T-helper 1 cell (primary cell): ENCODE measurements at places on chromosomes 12 and 14.

DNA sequence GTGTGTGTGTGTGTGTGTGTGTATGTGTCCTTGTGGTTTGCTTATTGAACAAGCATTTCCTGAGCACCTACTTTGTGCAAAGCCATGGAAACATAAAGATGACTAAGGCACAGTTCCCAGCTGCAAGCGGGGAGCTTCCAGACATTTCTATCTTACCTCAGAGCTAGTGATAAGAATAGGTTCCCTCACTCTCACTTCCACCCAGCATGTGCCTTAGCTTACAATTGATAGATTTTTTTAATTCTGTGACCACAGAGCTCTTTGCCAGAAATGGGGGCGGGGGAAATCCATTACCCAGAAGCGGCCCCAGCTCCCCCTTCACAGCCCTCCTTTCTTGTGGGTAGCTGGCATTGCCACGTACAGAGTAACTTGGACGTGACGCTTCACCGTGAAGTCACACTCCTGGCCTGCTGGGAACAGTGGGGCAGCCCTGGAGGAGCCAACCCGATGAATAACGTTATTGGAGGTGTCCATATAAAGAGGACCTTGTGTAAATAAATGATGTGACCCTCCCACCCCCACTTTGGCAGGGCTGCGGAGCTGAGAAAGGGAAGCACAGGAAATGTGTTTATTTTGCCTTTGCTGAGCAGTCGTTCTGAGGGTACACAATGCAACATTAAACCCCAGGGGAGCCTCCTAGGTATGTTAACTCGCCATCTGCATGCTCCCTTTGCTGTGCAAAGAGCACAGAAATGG lies 238.9 kb downstream of the CHST11 start:
- DNase-seq, result peak; percentile 52

DNA sequence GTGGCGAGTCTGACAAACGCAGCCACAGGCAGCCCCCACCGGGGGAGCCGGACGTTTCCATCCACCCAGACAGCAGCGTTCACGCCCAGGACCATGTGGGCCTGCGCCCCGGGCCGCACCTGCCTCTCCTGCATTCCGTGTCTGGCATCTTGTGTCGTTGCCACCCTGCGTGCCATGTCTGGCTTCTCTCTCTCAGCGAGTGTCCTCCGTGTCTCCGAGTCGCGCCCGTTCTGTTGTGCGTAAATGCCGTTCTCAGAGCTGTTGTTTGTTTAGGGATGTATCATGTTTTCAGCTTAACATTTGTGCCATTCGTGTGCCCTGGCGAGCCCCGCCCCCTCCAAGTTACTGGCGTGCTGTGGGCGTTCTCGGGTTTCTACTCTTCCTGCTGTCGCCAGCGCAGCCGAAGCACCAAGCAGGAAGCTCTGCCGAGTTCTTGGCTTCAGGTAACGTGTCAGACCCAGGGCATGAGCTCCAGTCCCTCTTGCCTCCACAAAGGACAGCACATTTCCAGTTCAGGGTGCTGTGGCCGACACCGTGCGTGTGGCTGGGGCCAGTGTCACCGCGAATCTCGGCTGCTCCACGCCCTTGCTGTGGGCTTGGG lies 34.6 kb downstream of the NOC4L start:
- no peak for DNase-seq

- DNase-seq, result no peak
These were observed 5.1 kb downstream of the LMBR1L start for GRCh38 chr12:49105504-49106084.

DNA sequence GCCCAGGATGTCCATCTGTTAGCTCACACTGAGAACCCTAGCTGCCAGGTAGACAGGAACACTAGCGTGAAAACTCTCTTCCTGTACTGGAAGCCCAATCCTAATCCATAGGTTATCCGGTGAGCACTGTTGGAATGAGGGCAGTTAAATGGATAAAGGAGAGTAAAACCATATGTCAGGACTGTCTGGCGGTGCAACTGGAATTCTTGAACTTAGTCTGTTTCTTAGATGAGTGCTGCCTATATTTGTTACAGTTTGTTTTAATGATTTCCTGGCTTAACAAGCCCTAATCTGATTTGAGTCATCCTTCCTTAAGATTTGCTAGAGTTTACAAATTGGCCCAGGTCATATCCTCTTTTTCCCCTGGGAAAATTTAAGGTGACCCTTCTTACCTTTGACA lies 104.7 kb downstream of the ANO4 start:
- no peak for DNase-seq

GRCh38 chr12:99367181-99367580 lies 280.4 kb upstream of the GARIN6 start:
- DNase-seq, result no peak

GRCh38 chr12:50536831-50537537 lies 32.2 kb downstream of the DIP2B start:
- no peak for DNase-seq

DNA sequence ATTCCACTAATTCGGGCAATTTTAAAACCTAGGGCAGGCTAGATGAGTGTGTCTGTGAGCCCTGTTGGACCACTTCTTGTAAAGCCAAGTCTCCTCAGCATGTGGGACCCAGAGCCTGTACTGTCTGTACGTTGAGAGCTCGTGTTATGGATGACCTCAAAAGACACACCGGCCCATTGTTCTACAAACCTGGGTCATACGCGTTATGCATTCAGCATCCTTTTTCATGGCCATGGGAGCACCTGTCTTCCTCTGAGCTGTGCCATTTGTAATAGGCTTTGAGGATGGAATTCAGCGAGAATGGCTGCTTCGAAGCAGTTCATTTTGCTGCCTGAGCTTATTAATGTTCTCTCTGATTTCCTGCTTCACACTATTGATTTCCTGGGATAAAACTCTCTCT lies 15.0 kb downstream of the WSCD2 start:
- DNase-seq, result no peak

DNA sequence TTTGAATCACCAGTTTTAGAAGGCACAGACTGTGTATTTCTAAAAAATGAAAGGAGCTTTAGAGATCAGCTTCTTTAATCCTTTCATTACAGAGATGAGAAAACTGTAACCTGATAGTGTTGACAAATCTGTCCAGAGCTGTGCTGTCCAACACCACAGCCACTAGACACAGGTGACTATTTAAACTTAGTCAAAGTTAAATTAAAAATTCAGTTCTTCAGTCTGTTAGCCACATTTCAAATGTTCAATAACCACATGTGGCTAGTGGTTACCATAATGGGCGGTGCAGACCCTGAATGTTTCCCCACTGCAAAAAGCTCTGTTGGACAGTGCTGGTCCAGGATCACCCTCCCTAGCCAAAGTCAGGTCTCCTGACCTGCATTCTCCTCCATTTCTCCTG lies 21.6 kb downstream of the DAD1 start:
- DNase-seq, result peak; percentile 25

- no peak for DNase-seq
These were observed 1127.0 kb downstream of the GALC start for GRCh38 chr14:86865934-86866333.

DNA sequence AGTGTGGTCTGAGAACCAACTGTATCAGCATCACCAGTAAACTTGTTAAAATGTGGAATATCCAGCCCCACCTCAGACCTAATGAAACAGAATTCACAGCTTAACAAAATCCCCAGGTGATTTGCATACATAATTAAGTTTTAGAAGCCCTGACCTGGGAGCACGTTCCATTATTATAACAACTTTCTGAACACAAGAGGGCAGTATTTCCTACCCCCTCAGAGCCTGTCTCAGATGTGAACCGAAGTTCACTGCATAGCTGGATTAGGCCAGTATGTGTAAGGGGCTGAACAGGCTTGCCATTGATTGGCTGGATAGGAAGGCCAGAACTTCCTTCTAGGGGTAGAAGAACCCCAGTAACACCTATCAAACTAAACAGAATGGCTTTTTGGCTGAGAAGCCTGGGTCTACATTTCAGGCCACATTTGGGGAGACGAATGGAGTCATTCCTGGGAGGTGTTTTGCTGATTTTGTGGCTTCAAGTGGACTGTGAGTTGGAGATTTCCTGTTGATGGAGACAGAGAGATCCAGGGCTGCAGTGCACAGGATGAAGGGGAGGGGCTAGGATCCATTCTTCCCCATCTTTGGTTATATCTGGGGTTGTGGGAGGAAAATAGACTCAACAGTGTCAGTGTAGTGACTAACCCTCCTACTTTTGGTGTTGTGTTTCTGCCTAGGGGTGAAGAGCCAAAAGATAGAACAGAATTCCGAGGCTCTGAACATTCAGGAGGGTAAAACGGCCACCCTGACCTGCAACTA lies 94.7 kb upstream of the OR4E1 start:
- DNase-seq, result peak; percentile 55

DNA sequence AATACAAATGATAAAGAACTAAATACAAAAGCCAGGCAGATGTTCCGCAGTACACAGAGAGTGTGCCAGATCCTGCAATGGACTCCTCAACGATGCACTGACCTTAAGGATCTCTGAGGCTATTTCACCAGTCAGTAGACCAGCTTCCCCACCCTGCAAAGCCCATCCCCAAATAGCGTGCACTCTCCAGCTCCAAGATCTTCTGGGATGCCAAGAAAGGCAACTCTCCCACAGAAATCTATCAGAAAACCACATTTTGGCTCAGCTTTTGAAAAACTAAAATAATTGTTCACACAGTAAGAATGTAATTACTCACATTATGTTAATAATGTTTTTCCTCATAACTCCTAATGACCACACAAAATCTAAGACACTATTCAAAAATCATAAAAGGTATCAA lies 90.4 kb downstream of the PPP2R5E start:
- no peak for DNase-seq

- no peak for DNase-seq
These were observed 8.0 kb downstream of the PHB2 start for GRCh38 chr12:6962285-6963015.

DNA sequence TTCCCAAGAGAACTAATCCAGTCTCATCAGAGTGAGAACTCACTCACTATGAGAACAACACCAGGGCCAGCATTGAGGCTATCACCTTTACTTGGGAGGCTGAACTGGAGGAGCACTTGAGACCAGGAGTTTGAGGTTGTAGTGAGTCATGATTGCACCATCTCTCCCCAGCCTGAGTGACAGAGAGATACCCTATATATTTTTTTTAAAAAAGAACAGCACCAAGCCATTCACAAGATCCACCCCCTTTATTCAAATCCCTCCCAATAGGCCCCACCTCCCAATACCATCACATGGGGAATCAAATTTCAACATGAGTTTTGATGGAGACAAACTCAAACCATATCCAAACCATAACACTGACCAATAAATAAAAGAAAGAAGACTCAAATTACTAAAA lies 3.7 kb upstream of the TMX1 start:
- no peak for DNase-seq

GRCh38 chr14:73463411-73463810 lies 5.1 kb upstream of the NUMB start:
- DNase-seq, result no peak

- no peak for DNase-seq
These were observed 87.0 kb downstream of the SEC23A start for GRCh38 chr14:39015964-39016577.

DNA sequence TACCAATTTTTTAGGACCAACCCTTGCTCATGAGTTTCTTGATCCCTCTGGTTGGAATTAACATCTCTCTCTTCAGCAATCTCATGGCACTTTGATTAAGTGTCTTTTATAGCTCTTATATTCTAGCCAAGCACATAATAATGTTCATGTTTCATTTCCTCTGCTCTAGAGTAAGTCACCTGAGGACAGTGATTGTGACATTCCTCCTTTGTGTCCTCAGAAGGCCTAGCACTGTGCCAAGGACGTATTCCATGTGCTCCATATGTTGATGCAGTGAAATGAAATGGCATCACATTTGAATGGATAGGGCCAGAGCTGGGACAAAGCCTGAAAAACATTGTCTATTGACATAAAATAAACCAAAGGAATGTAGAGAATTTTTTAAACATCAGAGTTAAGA lies 322.8 kb upstream of the PRICKLE1 start:
- no peak for DNase-seq

DNA sequence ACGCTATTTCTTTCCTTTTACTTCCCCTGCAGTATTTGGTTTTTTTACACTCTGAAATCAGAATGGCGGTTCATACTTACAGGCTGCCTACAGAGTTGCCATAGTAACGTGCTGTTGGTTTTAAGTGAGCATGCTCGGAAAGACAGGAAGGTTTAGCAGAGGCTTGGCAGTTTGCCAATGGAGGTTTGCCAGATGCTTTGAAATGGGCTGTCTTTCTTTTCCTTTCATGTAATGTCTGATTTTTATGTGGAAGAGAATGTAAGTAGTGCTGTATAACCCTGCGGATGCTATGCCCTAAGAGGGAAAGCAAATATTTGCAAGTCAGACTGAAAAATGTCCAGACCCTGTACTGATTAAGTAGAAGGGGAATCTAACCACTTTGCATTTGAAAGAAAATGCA lies 32.8 kb downstream of the ARID4A start:
- peak; percentile 88 for DNase-seq

GRCh38 chr14:70069186-70069585 lies 119.6 kb downstream of the SLC8A3 start:
- DNase-seq, result no peak

DNA sequence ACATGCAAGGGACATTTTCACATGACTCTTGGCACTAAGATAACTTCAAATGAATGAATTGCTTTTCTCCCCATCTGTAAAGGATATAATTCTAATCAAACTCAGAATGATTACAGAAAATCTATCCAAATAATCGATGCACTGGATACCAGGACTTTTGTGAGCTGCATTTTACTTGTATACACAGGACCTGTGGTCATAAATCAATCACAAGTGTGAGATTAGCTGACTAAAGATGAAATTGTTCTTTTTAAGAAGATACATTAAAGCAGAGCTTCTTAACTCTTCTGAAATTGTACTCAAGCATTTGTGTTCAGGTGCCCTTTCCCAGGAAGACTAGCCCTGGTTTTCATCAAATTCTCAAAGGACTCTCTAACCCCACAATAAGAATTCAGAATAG lies 66.3 kb downstream of the ESR2 start:
- DNase-seq, result no peak

DNA sequence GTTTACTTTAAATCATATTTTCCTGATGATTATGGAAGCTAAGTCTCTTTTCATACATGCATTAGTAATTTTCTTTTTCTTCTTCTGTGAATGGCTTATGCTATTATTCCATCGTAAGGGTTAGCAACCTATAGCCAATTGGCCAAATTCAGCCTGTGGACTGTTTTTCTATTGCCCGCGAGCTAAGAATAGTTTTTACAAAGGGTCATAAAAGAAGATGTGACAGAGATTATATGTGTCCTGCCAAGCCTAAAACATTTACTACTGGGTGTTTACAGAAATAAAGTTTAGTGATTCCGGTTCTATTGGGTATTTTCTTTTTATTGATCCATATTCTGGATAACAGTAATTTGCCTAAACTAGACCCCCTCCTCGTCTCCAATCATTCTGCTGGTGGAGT lies 268.8 kb upstream of the DIO3 start:
- no peak for DNase-seq
